ENCODE measurements at places on chromosomes 16 and 17.

GRCh38 chr16:11396241-11397048 lies 51.2 kb downstream of the RMI2 start:
- peak; percentile 85 for DNase-seq

DNA sequence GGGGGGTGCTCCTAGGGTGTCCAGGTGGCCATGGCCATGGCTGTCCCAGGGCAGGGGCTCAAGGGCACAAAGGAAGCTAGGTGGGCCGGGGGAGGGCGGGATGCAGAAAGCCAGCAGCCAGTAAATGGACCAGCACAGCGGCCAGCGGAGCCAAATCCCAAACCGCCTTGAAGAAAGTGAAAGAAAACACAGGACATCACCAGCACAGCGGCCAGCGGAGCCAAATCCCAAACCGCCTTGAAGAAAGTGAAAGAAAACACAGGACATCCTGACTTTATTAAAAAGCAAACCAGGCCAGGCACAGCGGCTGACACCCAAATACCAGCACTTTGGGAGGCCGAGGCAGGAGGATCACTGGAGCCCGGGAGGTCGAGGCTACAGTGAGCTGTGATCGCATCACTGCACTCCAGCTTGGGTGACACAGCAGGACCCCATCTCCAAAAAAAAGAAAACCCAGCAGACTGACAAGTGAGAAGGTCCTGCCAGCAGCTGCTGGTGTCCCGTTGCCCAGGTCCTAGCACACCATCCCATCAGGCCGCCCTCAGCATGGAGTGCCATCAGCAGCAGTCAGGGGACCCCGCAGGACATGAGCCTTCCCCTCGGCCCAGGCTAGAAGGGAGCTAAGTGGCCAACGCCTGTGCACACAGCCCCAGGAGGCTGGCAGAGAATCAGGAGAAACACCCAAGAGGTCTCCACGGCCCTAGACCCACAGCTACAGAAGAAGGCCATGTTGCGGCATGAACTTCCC lies 17.0 kb downstream of the SLC38A10 start:
- DNase-seq, result no peak

- DNase-seq, result peak; percentile 68
Observed at GRCh38 chr16:69145658-69146057, 13.2 kb downstream of the UTP4 start.

GRCh38 chr16:81680444-81681275 lies 98.4 kb upstream of the PLCG2 start:
- no peak for DNase-seq

- no peak for DNase-seq
Observed at GRCh38 chr16:50610331-50611262, 62.4 kb downstream of the NKD1 start.

GRCh38 chr16:1108299-1109252 lies 12.5 kb upstream of the C1QTNF8 start:
- no peak for DNase-seq

DNA sequence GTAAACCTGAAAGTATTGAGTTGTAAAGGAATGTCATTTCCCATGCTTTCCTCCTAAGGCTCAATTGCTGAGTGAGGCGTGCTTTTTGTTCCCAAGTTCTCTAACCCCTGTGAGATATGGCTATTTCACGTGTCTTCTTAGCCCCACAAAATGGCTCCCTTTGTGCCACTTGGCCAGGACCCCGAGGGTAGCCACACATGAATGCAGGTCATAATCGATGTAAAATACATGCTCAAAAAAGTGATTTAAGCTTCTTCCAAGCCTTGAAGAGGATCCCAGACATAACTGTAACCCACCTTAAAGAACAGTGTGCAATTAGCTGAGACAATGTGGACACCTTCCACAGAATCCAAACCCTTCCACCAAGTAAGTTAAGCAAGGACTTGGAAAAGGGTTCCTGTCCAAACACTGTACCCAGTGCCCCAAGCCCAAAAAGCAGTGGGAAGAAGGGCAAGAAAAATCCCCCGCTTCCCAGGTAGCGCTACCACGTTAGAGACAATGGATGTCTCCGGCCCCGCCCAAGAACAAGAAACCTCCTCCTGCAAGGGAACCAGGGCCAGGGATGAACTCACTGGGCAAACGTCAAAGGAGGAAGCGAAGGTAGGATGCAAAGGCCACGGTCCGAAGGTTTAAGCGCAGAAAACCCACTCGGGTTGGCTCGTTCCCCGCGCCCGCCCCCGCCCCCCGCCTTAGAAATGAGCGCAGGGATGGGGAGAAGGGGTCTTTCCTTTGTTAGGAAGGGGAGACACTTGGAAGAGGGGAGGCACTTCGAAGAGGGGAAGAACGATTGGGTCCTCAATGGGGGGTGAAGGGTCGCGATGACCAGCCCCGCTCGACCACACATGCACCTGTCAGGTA lies 1.2 kb downstream of the JPT1 start:
- peak; percentile 24 for DNase-seq

DNA sequence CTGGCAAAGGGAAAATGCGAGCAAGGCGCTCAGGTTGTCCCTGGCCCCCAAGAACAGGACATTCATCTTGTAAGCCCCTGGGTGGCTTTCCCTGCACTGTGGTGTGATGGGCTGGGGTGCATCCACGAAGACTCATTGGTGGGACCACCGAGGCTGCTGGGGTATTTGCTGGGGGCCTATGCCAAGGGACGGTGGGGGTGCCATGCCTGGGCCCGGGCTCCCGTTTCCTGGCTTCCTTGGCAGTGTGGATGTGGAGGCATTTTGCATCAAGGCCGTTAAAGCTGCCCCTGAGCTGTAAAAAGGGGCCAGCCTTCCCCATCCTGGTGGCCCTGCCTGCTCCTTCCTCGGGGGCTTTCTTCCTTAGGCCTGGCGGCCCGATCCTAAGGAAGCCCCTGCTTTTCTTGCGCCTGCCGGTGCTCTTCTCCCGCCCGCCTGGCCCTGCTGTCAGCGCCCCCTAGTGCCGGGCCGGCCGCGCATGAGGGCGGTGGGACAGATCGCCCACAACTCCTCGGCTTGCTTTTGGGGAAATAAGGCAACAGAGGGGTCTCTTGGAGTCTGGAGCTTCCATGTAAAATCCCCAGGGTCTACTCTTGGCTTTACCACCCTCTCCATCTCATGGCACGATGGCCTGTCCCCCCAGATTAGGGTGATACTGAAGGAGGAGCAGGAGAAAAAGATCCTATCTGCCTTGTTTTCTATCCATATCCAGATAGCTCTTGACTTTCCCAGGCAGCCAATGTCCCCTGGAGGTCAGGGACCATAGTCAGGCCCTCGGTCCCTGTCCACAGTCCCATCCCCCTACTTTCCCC lies 9.8 kb upstream of the TBX2 start:
- peak; percentile 65 for DNase-seq

- DNase-seq, result no peak
Observed at GRCh38 chr16:35752773-35753558, 2293.6 kb downstream of the TP53TG3F start.

GRCh38 chr17:15123593-15124263 lies 141.4 kb downstream of the PMP22 start:
- DNase-seq, result no peak

DNA sequence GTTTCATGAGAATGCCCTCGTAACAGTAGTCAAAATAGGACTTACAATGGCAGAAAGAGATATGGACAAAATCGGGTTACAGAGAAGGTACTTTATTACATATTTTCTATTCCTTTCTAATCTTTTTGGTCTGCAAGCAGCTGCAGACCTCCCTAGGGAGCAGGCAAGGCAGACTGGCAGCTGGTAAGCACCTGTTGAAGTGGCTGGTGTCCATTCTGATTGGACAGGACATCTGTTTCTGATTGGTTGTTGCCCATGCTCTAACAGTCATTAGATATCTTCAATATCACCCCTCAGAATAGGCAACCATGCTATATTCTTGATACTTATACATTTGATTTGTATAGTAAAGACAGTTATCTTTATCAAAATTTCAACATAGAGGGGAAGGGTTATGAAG lies 606.3 kb downstream of the KCNJ2 start:
- DNase-seq, result no peak

DNA sequence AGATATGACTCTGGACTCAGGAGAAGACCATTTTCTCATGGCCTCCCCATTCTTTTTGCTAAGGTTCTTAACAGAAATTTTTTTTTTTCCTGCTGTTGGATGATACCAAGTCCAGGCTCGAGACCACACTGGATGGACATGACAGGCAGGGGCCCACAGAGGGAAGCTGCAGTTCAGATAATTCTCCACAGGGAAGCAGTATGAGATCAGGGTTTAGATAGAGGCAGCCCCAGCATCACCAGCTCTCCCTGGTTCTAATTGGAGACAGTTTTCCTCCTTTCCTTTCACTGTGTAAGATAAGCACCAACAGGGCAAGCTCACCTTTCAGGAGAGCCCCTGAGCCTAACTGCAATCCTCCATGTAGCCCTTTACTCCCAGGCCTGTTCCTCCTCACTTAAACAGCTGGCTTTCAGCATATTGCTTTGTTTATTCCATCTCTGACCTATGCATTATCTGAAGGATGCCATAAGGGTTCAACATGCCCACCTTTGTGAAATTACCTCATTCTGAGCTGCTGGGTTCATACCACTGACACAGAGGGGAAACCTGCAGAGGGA lies 108.1 kb downstream of the SNX11 start:
- DNase-seq, result peak; percentile 63

DNA sequence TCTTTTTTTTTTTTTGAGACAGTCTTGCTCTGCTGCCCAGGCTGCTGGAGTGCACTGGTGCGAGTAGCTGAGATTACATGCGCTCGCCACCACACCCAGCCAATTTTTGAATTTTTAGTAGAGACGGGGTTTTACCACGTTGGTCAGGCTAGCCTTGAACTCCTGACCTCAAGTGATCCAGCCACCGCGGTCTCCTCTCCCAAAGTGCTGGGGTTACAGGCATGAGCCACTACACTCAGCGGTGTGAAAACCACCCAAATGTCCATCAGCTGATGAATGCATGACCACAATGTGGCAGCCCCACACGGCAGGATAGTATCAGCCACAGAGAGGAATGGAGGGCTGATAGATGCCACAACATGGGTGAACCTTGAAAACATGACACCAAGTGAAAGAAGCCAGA lies 2.1 kb downstream of the P2RX5 start:
- DNase-seq, result no peak

DNA sequence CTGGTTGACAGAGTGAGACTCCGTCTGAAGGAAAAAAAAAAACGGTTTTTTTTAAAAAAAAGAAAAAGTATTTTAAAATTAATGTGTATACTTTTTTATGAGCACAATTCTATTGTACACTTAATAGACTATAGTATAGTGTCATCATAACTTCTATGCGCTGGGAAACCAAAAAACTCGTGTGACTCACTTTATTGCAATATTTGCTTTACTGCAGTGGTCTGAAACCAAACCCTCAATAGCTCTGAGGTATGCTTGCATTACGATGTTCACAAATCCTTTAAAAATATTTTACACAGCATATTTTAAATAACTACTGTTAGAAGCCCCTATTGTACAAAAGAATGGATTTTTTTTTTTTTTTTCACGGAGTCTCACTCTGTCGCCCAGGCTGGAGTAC lies 12.4 kb upstream of the MAP2K6 start:
- DNase-seq, result no peak

- DNase-seq, result no peak
Observed at GRCh38 chr16:49899991-49900695, 44.2 kb upstream of the ZNF423 start.

DNA sequence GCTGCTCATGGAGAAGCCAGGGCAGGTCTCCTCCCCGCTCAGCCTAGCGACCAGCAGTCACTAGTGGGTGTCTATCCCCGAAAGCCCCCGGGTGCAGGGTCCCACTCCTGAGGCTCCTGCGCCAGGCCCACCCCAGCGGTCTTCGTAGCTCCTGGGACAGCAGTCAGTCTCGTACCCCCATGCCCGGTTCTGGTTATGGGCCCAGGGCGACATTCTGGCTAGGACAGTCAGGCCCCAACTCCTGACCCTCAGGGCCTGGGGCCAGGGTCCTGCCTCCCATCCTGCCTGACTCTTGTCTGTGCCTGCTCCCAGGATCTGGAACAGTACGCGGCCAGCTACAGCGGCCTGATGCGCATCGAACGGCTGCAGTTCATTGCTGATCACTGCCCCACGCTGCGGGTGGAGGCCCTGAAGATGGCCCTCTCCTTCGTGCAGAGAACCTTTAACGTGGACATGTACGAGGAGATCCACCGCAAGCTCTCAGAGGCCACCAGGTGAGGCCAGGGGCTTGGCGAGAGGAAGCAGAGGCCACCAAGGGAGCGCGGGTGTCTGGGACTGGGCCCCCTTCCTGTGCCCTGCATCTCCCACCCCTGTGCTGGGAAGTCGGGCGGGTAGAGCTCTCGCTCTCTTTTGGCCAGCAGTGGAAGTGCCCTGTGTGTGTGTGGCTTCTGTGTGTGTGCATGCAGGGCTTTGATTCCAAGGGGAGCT lies 2.0 kb downstream of the GPS1 start:
- DNase-seq, result no peak

GRCh38 chr16:85037050-85037410 lies 9.4 kb downstream of the KIAA0513 start:
- DNase-seq, result no peak

GRCh38 chr17:6021011-6021400 lies 49.2 kb upstream of the WSCD1 start:
- no peak for DNase-seq

GRCh38 chr17:29687596-29687995 lies 64.9 kb upstream of the CORO6 start:
- peak; percentile 60 for DNase-seq

- DNase-seq, result no peak
Observed at GRCh38 chr17:69679829-69680228, 265.3 kb downstream of the MAP2K6 start.

All from cardiac muscle cell (in vitro differentiated cells and primary cell).